Cortex of kidney (tissue), 1 donor: ENCODE measurements at places on chromosomes 5 and 9.

GRCh38 chr5:124797665-124798087, 51.2 kb upstream of the ZNF608 start:
- no peak for DNase-seq

GRCh38 chr5:67976181-67976580, 239.4 kb upstream of the PIK3R1 start:
- DNase-seq: no peak

DNA sequence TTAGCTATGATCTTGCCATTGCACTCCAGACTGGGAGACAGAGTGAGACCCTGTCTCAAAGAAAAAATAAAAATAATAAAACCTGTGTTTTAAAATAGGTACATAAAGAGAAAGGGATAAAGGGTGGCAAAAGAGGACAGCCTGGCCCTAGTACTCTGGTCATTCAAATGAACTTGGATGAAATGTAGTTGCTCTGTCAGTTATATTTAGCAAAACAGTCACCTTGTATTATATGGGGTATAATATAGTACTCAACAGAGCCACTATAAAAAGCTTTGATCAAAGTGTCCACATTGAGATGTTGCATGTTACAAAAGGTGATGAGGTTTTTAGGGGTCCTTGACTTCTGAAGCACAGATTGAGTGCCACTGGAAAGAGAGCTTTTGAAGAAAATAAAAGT, 61.1 kb upstream of the EQTN start:
- DNase-seq: no peak

DNA sequence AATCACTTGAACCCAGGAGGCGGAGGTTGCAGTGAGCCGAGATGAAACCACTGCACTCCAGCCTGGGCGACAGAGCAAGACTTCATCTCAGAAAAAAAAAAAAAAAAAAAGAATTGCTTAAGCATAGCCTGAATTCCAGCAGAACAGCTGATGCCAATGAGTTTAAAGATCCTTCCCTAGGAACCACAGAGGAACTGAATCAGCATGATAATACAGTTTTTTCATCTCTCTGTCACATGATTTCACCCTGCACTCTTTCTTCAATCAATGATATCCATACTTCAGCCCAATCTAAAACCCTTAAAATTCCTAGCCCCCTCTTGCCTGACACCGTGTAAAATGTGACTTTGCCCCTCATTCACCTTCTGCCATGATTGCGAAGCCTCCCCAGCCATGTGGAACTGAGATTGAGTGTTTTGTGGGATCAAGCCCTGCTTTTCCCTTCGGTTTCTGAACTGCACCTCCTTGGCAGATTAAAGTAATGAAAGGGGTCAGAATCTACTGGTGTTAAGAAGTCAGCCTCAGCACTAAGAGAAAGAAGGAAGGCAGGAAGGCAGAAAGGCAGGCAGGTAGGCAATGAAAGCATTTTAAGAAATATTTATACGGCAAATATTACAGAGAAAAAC, 20.9 kb upstream of the DMXL1 start:
- DNase-seq: no peak

GRCh38 chr9:97109194-97109811, 70.4 kb upstream of the CTSV start:
- no peak for DNase-seq

GRCh38 chr9:69207503-69207902, 33.4 kb downstream of the TJP2 start:
- DNase-seq: no peak

- no peak for DNase-seq
These were observed 146.4 kb downstream of the GCNT1 start for GRCh38 chr9:76605321-76605900.

DNA sequence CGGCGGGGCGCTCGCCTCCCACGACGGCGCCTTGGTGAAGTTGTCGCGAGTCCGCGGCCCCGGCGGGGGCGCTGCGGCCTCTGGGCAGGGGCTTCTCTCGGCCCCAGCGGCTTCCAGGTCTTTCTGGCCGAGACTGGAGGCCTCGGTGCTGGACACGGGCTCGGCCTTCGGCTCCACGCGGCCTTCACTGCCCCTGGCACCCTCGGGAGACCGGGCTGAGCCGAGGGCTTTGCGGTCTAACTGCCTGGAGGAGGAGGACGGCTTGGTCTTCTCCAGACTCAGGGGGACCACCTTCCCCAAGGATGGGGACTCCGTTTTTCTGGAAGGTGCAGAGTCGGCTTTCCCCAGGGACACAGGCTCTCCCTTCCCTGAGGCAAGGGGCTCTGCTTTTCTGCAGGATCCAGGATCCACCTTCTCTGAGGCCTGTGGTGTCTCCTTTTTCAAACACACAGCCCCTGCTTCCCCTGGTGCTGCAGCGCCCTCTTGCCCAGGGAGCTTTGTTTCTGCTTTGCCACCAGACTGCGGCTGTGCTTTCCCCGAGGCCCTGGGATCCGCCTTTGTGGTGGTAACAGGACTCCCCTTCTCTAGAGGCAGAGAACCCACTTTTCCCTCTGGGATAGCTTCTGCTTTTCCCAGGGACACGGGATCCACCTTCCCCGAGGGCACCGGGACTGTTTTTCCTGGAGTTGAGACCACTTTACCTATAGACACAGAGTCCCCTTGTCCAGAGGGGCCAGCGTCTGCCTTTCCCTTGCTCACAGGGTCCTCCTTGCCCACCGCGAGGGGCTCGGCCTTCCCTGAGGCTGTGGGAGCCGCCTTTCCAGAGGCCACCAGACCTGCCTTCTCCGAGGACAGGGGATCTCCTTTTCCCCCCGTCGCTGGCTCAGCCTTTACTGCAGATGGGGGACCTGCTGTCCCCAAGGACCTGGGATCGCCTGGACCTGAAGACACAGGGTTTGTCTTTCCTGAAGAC, 12.3 kb downstream of the GPRIN1 start:
- DNase-seq: no peak

- no peak for DNase-seq
These were observed 3.1 kb downstream of the GTF3C4 start for GRCh38 chr9:132673355-132673754.

- DNase-seq: no peak
These were observed 57.2 kb upstream of the ZFAND5 start for GRCh38 chr9:72422214-72422613.

GRCh38 chr5:107466233-107466769, 204.4 kb downstream of the EFNA5 start:
- DNase-seq: no peak

- DNase-seq: no peak
These were observed 255.9 kb upstream of the ACO1 start for GRCh38 chr9:32128546-32128945.

GRCh38 chr5:173265433-173265832, 30.4 kb upstream of the NKX2-5 start:
- no peak for DNase-seq

- no peak for DNase-seq
These were observed 1.5 kb downstream of the CATSPER3 start for GRCh38 chr5:134969166-134969565.

- no peak for DNase-seq
These were observed 408.3 kb upstream of the RGMB start for GRCh38 chr5:98365126-98365525.

DNA sequence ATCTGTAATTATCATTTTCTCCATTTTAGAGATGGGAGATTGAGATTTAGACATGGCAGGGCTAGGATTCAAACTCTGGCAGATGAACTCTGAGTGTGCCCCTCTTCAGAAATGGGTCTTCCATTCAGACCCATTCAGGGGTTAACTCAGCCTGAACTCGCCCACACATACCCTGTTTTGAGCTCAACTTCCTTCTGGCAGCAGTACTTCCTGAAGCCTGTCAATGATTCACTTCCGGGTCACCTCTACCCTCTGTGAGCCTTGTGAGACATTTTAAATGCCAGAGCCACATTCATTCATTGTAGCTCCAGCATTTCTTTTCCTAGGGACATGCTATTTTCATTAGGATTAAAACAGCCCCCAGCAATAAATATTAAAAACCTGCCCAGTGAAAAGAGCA, 209.3 kb upstream of the SLC24A2 start:
- no peak for DNase-seq

DNA sequence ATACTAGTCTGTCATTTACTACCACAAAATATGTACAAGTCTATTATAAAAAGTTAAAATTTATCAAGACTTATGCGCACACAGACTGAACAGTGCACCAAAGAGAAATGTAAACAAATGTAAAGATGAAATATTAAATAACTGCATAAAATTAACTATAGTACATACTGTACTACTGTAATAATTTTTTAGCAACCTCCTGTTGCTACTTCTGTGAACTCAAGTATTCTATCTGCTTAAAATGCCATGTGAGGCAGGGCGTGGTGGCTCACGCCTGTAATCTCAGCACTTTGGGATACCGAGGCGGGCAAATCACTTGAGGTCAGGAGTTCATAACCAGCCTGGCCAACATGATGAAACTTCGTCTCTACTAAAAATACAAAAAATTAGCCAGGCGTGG, 13.8 kb upstream of the ISOC1 start:
- DNase-seq: no peak

- no peak for DNase-seq
These were observed 77.3 kb upstream of the SREK1 start for GRCh38 chr5:66066826-66067225.

DNA sequence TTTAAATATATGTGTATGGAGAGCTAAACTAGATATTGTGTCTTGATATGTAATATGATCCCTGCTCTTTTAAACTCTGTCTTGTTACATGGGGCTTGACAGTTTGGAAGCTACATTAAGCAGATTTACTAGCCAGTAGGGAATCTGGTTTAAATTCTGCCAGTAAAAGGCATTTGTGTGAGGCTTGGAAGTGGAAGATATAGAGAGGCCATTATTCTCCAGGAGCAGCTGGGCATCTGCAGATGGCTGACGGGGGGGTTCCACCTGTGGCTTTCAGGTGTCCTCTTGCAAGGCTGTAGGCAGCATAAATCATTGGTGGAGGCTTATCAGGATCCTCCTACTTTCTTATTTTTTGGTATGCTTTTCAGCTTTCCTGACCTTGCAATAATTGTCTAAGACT, 179.1 kb upstream of the FBXL7 start:
- no peak for DNase-seq
